ENCODE measurements at places on chromosomes 3 and 15. TPM values are rescaled to one million over a fixed set of nuclear protein-coding genes. Genes with fewer than 3 reads are reported as not detected.
A peak's percentile ranks its signal among the peaks of the same experiment; 100 is the strongest.

Gene TRIM71
- 2.2 TPM for total RNA-seq

Gene BCHE
- 2.3 TPM for total RNA-seq

DNA sequence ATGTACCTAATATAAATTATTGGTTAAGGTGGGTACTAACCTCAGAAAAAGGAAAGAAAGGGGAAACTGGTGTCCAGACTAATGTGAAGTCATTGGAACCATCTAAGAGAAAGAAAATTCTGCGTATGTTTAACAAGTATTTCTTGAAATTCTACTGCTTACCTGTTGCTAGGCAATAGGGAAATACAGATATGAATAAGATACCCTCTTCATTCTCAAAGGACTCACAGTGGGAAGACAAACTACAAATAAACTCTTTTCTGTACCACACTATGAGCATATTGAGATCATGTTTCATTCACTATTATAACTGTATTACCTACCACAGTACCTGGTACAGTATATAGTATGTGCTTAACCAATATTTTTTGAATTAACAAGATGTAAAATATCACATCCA lies 140.5 kb upstream of the MLF1 start:
- no peaks in the 10 kb centered on the region for H3K36me3 ChIP-seq
- DNase-seq: no peak
- H3K4me1 ChIP-seq: no peaks in the 10 kb centered on the region
- no peak overlapping the region for H3K4me3 ChIP-seq
- H3K27ac ChIP-seq: no peak overlapping the region

GRCh38 chr3:42398080-42398479 lies 12.3 kb downstream of the LYZL4 start:
- DNase-seq: no peak
- no peak overlapping the region for H3K4me3 ChIP-seq
- H3K36me3 ChIP-seq: no peaks in the 10 kb centered on the region
- no peak overlapping the region for H3K27ac ChIP-seq
- H3K4me1 ChIP-seq: no peaks in the 10 kb centered on the region

Gene LCTL
- total RNA-seq: not detected

GRCh38 chr3:181629711-181630110 lies 82.0 kb upstream of the SOX2 start:
- no peak overlapping the region for H3K4me3 ChIP-seq
- H3K36me3 ChIP-seq: no peaks in the 10 kb centered on the region
- H3K27ac ChIP-seq: no peak overlapping the region
- no peaks in the 10 kb centered on the region for H3K27me3 ChIP-seq
- H3K4me1 ChIP-seq: no peaks in the 10 kb centered on the region

Gene PTX3
- total RNA-seq: 8.3 TPM

GRCh38 chr3:146274833-146275232 lies 23.9 kb upstream of the PLSCR4 start:
- no peaks in the 10 kb centered on the region for H3K27me3 ChIP-seq
- no peak overlapping the region for H3K4me3 ChIP-seq
- no peak overlapping the region for H3K27ac ChIP-seq
- no peak for DNase-seq

DNA sequence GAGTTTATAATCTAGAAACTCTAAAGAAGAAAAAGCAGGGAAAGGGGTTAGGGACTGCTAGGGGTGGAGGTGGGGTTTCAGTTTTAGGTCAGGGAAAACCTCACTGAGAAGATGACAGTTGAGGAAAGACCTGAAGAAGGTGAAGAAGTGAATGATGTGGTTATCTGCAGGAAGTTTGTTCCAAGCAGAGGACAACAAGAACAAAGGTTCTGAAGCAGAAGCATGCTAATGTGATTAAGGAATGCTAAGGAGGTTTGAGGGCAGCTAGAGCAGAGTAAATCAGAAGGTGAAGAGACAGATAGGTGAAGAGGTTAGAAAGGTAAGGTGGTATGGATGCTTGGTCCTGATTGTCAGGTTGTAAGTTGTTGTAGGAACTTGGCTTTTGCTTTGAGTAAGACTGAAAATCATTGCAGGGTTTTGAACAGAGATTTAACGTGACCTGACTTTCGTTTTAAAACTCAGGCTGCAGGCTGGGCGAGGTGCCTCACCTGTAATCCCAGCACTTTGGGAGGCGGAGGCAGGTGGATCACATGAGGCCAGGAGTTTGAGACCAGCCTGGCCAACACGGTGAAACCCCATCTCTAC lies 8.6 kb downstream of the OXSR1 start:
- H3K36me3 ChIP-seq: no peaks in the 10 kb centered on the region
- no peak overlapping the region for H3K4me3 ChIP-seq
- H3K4me1 ChIP-seq: peaks cover 3% of the 10 kb centered on the region
- no peak for DNase-seq

DNA sequence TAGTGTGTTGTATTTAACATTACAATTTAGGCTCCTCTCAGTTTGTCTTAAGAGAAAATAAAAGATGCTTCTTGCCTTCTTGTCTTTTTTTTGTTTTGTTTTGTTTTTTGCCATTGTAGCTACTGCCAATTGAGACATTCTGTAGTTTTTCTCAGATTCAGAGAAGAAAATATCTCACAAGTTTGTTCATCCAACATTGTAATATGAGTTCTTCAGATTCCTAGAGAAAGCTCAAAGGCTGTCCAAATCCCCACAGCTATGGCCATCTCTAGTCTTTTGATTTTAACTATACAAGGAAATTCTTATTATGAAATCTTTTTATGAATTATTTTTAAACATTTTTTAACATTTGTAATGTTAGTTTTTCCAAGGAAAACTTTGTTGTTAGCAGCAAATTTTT lies 264.7 kb downstream of the RBMS3 start:
- H3K36me3 ChIP-seq: no peaks in the 10 kb centered on the region
- DNase-seq: no peak
- no peaks in the 10 kb centered on the region for H3K4me1 ChIP-seq
- no peak overlapping the region for H3K27ac ChIP-seq
- H3K4me3 ChIP-seq: no peak overlapping the region
- no peaks in the 10 kb centered on the region for H3K27me3 ChIP-seq

- H3K27ac ChIP-seq: no peak overlapping the region
- no peaks in the 10 kb centered on the region for H3K4me1 ChIP-seq
- H3K36me3 ChIP-seq: no peaks in the 10 kb centered on the region
- no peaks in the 10 kb centered on the region for H3K27me3 ChIP-seq
- no peak overlapping the region for H3K4me3 ChIP-seq
- no peak for DNase-seq
Measured at GRCh38 chr15:43915631-43916325, 89.0 kb downstream of the WDR76 start.

Gene CLEC3B
- 288 TPM for total RNA-seq

Gene CORO2B
- total RNA-seq: 2.1 TPM

DNA sequence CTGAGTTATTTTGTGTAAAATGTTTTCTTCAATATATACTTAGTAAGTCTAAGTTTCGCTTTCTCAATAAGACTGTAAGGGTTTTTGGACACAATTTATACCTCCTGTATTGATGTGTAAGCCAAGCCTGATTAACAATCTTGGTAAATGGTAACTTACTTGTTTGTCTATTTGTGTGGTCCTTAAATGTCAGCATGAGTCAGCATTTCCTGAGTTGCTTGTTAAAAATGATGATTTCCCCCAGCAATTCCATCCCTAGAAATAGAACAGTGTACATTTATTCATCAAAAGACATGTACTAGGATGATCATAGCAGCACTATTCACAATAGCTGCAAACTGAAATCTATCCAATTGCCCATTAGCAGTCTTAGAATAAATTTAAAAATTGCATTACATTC lies 53.4 kb upstream of the LRIG1 start:
- H3K27ac ChIP-seq: no peak overlapping the region
- no peaks in the 10 kb centered on the region for H3K27me3 ChIP-seq
- no peak for DNase-seq

GRCh38 chr15:84840741-84841429 lies 23.7 kb downstream of the ALPK3 start:
- H3K4me1 ChIP-seq: peaks cover 29% of the 10 kb centered on the region
- peak; percentile 93 for DNase-seq
- H3K27ac ChIP-seq: peak overlapping the region; percentile 86

- H3K4me3 ChIP-seq: peak overlapping the region; percentile 92
- H3K27me3 ChIP-seq: no peaks in the 10 kb centered on the region
- H3K27ac ChIP-seq: peak overlapping the region; percentile 99
- peaks cover 45% of the 10 kb centered on the region for H3K4me1 ChIP-seq
Measured at GRCh38 chr3:186570941-186571643, 572 bp downstream of the DNAJB11 start.

DNA sequence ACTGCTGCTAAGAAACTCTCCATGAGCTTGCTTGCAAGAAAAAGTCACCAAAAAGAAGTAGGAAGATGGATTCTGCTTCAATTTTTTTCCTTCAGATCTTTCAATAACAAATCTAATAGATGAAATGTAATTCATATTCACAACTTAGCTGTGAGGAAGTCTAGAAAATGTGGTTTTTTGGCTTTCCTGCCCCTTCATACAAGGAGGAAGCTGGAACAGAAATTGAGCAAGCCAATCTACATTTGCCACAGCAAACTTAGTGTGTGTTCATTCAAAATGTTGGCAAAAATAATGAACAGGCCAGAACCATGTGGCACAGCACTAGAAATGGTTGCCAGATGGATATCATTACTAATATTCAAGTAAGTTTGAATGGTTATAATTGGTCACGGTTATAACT lies 93.2 kb upstream of the NEDD4 start:
- no peak overlapping the region for H3K4me3 ChIP-seq
- no peaks in the 10 kb centered on the region for H3K36me3 ChIP-seq
- H3K4me1 ChIP-seq: no peaks in the 10 kb centered on the region
- H3K27me3 ChIP-seq: no peaks in the 10 kb centered on the region
- H3K27ac ChIP-seq: no peak overlapping the region

Gene ADAMTS9
- 39.6 TPM for total RNA-seq

GRCh38 chr3:2823031-2823430 lies 287.1 kb downstream of the IL5RA start:
- no peak for DNase-seq
- H3K4me3 ChIP-seq: no peak overlapping the region
- no peaks in the 10 kb centered on the region for H3K27me3 ChIP-seq
- no peaks in the 10 kb centered on the region for H3K36me3 ChIP-seq

DNA sequence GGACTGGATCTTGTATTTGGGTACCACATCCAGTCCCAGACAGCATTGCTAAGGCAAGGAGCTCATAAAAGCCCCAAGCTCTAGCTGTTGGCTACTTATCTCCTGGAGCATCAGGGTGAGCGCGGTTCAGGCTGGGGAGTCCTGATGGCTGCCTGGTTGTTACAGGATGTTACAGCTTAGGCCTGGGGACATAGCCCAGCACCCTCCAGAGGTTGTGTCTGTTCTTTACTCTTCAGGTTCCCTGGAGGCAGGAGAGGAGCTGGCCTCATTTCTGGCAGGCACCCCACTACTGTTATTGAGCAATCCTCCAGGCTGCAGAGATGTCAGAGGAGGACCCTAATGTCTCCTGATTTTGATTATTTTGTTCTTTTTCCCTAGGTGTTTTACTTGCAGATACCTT lies 26.6 kb downstream of the APBA2 start:
- no peaks in the 10 kb centered on the region for H3K27me3 ChIP-seq
- no peak overlapping the region for H3K4me3 ChIP-seq
- H3K27ac ChIP-seq: no peak overlapping the region
- no peak for DNase-seq
- H3K36me3 ChIP-seq: no peaks in the 10 kb centered on the region
- H3K4me1 ChIP-seq: no peaks in the 10 kb centered on the region

Gene GNAT1
- total RNA-seq: not detected

DNA sequence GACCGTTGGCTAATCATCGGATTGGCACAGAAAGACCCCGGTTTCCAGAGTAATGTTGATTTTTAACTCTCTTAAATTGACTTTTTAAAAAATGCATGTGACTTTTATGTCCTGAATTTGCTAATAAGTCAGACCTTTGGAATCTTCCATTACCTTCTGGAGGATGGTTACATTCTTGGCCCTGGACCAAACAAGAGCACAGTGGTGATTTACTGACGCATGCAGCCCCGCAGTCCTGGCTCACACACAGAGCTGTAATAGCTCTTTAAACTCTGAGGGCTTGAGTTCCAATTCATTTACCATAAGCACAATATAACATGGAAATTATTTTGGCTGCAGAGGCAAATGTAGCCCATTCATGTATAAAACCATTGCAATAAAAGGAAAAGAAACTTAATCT lies 25.1 kb downstream of the SOX14 start:
- peaks cover 5% of the 10 kb centered on the region for H3K4me1 ChIP-seq
- H3K36me3 ChIP-seq: no peaks in the 10 kb centered on the region
- no peak overlapping the region for H3K4me3 ChIP-seq
- H3K27ac ChIP-seq: no peak overlapping the region
- no peaks in the 10 kb centered on the region for H3K27me3 ChIP-seq

DNA sequence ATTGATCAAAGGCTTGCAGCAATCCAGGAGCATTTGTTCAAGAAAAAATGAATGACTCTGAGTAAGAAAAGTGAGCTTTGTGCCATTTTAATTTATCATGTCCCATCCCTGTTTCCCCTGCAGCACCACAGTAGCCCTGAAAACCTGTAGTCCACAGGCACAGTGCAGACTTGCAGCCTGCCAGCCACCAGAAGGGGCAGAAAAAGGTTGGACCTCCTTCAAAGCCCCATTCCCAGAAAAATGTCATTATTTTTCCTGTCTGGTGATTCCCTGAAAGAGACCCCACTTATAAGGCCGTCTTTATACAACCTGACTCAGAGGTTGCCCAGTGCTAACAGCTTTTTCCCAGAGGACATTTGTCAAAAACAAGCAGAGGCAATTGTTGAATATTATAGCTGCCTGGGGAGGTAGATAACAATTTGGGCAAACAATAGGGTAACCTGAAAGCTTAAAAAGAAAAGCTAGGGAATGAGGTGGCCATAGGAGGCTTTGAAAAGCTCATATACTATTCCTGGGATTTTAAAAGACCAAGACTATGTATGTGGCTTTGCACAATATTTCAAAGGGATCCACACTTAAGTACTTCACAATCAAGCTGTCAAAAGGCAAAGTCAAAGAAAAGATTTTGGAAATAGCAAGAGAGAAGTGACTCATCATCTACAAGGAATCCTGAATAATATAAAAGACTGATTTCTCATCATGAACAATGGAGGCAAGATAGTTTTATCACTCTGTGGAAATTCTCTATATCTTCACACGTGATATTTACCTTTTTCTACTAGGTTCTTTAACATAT lies 136.8 kb upstream of the PLXNA1 start:
- H3K4me3 ChIP-seq: no peak overlapping the region
- H3K36me3 ChIP-seq: no peaks in the 10 kb centered on the region
- peaks cover 6% of the 10 kb centered on the region for H3K4me1 ChIP-seq
- DNase-seq: no peak

- H3K27ac ChIP-seq: no peak overlapping the region
- no peak overlapping the region for H3K4me3 ChIP-seq
- no peak for DNase-seq
- no peaks in the 10 kb centered on the region for H3K36me3 ChIP-seq
Measured at GRCh38 chr3:49791571-49791970, 5.2 kb upstream of the IP6K1 start.
